Islet precursor cell (in vitro differentiated cells): ENCODE measurements at places on chromosomes 11 and 22.

DNA sequence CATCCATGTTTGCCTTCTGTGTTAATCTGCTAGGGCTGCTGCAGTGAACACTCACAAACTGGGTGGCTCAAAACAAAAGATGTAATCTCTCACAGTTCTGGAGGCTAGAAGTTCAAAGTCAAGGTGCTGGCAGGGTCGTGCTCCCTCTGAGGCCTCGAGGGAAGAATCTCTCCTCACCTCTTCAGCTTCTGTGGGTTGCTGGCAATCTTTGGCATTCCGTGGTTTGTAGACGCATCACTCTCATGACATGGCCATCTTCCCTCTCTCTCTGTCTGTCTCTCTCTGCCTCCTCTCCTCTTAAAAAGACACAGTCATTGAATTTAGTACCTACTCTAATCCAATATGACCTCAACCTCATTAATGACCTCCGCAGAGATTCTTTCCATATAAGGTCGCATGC, 78.8 kb downstream of the TSPAN18 start:
- peak; percentile 81 for DNase-seq

DNA sequence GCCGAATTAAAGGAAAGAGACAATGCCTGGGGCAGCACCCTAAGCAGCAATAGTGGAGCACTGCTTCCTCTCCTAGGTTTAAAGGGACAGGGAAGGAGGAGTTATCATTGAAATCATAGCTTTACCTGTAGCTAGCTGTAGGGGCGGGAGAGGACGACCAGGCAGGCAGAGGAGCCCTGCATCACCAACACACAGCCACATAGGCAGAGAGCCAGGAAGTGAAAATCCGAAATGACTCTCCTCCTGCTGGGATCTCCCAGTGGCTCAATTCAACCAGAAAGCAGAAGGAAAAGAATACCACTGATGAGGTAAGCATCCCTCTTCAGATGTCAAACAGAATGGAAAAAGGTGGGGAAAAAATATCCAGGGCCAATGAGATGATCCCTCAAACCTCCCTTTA, 20.4 kb downstream of the MRGPRX4 start:
- DNase-seq, result no peak

- DNase-seq, result no peak
Observed at GRCh38 chr11:66626926-66627325, 10.5 kb downstream of the RBM14 start.

DNA sequence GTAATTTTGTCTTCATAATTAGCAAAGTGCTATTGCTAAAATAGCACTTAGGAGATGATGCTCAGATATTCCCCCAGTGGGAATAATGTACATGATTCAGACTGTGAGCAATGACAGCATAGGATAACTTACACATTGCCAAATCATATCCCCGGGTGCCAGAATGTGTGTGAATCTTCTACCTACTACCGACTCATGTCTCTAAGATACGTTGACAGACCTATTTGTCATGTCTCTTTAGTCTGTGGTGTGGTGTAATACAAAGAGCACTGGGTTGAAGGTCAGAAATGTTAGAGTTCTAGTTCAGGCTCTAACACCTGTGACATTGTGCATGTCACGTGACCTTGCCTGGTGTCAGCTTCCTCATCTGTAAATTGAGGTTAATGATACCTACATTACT, 31.0 kb upstream of the PICALM start:
- DNase-seq, result no peak

- DNase-seq, result peak; percentile 83
Observed at GRCh38 chr11:125371431-125371935, 124.6 kb downstream of the FEZ1 start.

DNA sequence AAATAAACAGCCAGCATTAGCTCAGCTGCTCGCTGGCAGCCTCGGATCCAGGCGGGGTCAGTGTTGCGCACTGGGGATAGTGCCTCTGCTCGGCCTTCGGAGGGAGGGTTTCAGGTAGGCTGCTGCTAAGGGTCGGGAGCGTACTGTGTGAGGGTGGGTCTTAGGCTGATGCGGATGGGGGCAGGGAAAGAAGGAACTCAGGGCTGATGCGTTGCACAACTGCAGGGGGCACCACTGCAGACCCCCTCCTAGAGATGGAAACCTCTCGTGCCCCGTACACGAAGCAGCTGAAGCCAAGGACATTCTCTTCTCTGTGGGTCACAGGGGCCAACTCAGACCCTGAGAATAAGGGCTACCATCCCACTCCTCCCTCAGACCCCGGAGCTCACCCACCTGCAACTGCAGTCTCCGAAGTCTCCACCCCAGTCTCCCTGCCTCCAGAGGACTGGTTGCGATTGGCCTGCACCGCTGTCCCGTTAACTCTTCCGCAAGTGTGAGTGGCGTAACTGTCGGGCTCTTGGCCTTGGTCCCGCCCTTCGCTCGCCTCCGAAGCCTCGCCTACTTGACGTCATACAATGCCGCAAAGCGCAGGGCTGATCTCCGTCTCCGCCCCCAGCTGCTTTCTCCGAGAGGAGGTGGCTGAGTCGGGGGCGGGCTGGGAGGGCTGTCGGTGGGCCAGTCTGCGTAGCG, at the start of gene KBTBD3:
KBTBD3 (minus strand) TSS at position 429 of the 690 bp plus-strand sequence. CDS start 18,250 bp downstream, outside the sequence.
- peak; percentile 100 for DNase-seq

DNA sequence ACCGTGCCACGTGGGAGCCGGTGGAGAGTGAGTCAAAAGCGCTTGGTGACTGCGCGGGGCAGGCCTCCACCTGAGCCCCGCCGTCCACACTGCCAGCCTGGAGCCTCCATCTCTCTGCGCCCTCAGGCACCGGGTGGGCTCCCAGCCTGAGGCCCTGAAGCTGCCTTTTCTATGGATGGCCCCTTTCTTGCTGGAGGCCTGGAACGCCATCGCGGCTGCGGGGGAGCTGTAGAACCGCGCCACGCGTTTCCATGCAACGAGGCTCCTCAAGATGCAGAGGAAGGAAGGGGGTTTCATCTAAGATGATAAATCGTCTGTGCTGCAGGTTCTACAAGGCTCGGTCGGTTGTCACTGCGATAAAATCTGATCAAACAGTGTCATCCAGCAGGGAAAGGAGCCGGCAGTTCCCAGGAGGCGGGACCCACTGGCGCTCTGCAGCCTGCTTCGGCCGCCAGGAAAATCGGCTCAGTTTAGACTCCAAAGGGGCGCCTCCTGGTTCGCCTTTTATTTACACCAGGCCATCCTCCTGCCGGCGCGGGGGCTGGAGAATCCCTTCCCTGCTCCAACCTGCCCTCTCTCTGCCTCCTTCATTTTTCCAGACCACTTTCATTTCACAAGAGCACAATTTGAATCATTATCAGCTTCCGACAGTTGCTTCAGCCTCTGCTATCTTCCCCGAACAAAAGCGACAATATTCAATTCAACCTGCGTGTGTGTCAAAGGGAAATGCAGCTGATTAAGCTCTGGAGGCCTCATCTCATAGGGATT, 624.4 kb downstream of the BRD1 start:
- peak; percentile 42 for DNase-seq

DNA sequence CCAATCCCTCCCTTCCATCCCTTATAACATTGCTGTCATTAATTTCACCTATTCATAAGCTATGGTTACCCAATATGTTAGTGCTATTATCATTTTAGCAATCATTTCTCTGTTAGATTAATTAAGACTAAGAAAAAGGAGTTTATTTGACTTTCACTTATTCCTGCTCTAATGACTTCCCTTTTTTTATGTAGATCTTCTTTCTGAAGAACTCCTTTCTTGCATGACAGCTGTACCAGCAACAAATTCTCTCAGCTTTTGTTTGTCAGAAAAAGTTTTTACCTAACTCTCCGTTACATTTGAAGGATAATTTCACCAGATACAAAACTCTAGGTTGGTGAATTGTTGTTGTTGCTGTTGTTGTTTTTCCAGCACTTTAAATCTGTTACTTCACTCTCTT, 28.6 kb upstream of the OR8B8 start:
- no peak for DNase-seq

DNA sequence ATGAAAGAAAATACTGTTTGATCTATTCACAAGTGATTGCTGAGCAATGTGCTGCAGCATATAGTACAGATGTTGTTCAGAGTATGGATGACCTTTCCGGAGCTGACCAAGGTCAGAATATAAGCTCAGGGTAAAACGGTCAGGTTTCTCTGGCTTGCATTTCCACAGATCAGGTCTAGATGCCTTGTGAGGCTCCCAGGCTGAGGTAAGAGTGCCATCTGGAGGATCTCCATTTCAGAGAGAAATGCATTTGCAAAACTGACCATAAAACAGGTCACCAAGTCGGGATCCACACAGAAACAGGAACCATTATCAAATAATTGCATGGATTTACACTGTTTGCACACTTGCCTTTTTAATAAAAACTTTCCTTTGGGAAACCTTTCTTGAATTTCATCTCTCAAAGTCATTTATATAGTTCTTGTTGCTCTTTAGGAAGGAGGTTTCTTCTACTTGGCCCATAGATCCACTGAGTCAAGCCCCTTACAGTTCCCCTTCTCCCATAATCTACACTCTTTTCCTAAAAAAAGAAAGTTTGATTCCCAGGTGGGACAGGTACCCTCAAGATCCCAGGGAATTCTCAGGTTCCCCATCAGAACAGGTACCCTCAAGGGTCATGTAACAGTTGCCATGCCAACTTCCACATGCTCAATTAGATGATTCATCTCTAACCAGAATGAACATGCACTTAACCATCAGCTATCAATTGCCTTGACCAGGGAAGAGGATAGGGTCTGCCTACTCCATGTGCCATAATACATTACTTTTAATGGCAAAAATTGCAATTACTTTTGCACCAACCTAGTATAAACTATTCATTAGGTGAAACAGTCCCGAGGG, 25.0 kb upstream of the TMPRSS5 start:
- peak; percentile 78 for DNase-seq

DNA sequence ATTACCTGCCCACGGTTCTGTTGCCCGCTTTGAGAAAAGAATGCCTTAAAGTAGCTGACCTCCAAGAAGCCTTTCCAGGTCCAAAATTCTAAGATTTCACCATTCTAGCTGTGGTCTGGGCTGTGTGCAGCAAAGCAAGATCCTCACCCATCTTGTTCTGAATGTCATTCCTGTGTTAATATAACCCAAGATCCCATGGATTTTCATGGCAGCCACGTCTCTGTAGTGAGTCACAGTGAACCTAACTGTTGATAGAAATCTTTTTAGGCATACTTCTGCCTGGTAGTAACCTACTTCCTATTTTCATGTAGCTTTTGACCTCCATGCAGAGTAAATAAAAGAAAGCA, 210.0 kb downstream of the NAV2 start:
- DNase-seq, result no peak

- DNase-seq, result no peak
Observed at GRCh38 chr11:59137190-59137589, 5.5 kb upstream of the FAM111A start.

DNA sequence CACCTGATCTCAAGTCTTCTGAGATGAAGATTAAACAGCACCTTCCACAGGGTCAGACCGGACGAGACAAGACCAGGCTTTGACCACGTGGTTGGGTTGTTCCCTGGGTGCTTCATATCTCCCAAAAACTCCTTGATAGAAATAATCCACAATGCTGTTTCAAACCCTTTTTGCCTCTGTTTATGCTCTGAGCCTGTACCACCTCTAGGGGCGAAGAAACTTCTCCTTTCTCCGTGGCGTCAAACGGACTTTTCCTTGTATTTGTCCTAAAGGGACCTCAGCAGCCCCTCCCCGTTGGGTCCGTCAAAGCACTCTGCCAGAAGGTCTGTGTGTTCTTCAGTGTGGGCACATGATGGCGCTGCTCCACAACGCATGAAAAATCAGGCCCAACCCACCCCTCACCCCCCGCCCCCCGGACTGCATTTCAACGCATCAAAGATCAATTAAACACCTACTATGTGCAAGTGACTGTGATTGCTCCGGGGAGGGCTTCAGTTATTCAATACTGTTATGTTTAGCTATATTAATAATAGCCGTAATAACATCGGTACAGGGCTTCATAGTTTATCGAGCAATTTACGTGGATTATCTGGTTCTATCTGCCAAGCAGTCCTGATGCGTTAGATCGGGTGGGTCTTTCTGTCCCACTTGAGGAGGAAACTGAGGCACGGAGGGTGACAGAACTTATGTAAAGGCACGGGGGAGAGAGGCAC, 17.3 kb upstream of the EIF3D start:
- DNase-seq, result peak; percentile 81

- DNase-seq, result no peak
Observed at GRCh38 chr11:96905143-96905542, 515.3 kb downstream of the JRKL start.

DNA sequence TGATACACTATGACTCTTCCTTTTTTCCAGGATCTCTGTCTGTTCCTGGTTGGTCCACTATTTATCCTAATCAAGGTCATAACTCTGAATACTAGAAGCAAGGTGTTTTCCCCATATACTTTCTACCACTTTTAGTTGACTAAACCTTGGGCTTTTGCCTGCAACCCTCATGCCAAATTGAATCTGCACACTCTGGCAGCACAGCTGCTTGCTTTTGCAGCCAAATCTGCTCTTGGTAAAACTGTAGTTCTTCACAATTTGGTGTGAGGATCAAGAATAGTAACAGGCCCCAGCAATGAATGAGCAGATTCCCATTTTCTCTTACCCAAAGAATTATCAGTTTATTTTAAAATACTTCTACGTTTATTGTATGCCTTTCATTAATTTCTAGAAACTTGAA, 586.5 kb upstream of the CNTN5 start:
- no peak for DNase-seq

GRCh38 chr11:17972987-17973386, 39.9 kb downstream of the SERGEF start:
- DNase-seq, result peak; percentile 95

DNA sequence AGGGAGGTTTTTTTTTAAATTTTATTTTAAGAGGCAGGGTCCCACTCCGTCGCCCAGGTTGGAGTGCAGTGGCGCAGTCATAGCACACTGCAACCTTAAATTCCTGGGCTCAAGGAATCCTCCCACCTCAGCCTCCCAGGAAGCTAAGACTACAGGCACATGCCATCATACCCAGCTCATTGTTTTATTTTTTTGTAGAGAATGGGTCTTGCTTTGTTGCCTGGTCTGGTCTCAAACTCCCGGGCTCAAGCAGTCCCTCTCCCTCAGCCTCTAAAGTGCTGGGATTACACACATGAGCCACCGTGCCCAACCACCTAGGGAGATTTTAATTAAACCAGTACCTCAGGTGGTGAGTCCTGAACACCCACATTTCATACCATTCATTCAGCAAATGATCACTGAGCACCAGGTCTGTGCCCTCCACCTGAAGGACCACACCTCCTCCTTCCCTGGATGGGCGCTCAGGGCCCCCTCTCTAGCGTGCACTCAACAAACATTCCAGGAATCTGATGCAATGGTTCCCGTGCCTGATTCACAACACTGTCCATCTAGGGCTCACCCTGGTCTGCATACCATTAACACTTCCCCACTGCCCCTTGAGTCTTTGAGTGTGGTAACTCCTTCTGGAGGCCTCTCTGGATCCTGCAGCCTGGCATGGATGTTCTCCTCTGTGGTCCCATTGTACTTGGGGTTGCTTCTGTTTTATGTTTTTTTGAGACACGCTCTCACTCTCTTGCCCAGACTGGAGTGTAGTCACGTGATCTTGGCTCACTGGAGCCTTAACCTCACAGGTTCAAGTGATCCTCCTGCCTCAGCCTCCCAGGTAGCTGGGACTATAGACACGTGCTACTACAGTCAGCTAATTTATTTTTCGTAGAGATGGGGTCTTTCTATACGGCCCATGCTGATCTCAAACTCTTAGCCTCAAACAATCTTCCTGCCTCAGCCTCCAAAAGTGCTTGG, 9.6 kb upstream of the MYH9 start:
- peak; percentile 82 for DNase-seq
